ENCODE measurements at places on chromosomes 7 and 10.
A peak's percentile ranks its signal among the peaks of the same experiment; 100 is the strongest.

GRCh38 chr7:15313361-15313760 lies 248.5 kb downstream of the AGMO start:
- DNase-seq: no peak

DNA sequence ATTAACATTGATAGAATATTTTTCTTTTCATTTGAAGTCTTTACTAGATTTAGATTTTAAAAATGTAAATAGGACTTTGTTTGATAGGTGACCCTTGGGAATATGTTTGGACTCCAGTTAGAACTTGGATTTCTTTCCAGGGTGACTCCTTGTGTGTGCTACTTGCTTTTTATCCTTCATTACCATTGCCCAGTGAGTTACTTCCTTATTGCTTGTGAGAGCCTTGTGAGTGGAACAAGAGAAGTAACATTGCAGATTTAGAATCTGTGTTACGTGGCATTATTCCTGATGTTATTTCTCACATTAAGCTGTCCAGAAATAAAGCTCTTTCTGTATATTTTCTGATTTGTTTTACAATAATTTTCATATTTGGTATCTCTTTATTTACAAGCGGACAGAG lies 128.0 kb upstream of the LRGUK start:
- DNase-seq: no peak

- DNase-seq: peak; percentile 31
These were observed 2.4 kb downstream of the CD36 start for GRCh38 chr7:80640846-80641245.

- DNase-seq: peak; percentile 7
These were observed 45.1 kb upstream of the CABCOCO1 start for GRCh38 chr10:61617586-61617985.

DNA sequence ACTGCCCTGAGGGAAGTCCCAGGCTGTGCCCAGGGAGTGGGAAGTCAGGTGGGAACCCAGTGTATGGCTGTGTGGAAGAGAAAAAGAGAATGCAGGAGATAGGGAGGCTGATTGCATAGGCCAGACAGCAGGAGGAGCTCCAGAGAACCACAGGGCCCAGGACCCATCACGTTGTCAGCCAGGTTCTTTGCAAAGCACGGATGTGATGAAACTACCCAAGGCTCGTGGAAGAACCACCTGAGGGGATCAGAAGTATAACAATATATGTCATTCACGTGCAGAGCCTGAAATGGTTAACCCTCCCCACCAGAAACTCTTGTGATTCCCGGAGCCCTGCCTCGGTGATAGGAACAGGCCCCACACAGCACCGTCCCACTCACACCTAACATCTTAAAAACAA lies 83.6 kb downstream of the LARP4B start:
- no peak for DNase-seq

GRCh38 chr10:102219370-102219769 lies 6.7 kb upstream of the ELOVL3 start:
- DNase-seq: no peak
